Activated CD4-positive, alpha-beta T cell treated with anti-CD3 and anti-CD28 coated beads, Interleukin-2, amount 50 U/mL, for 48 hours (primary cell): ENCODE measurements at places on chromosomes 2 and 18.

DNA sequence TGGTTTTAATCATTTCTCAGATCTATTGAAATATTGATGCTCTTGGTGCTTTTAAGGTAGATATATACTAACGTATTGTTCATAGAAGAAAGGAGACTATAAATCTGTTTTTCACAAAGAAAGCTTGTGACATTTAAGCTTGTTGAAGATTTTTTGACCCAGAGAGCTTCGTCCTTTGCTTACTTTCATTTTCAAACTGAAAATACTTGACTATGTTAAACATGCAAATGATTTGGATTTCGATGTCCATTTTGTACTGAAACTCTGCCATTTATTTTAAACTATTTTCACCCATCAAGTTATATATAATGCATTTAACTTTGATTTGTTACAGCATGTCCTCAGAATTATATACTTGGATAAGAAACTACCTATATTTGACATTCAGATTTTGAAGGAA is 85.2 kb downstream of the SLC4A10 start:
- DNase-seq: no peak

GRCh38 chr2:16104315-16104948 is 164.1 kb downstream of the MYCN start:
- DNase-seq: no peak

DNA sequence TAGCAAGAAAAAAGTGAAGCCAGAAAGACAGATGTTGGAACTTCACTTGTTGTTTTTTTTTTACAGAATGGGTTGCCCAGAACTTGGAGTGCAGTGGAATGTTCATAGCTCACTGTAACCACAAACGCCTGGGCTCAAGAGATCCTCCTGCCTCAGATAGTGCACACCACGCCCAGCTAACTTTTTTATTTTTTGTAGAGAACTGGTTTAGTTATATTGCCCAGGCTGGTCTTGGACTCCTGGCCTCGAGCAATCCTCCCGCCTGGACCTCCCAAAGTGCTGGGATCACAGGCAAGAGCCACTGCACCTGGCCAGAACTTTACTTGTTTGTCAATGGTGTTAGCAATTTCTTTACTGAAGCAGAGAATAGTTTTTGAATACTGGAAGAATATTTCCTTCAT is 11.9 kb upstream of the ASPRV1 start:
- DNase-seq: no peak

GRCh38 chr2:71498261-71498701 is 44.9 kb downstream of the DYSF start:
- DNase-seq: no peak

DNA sequence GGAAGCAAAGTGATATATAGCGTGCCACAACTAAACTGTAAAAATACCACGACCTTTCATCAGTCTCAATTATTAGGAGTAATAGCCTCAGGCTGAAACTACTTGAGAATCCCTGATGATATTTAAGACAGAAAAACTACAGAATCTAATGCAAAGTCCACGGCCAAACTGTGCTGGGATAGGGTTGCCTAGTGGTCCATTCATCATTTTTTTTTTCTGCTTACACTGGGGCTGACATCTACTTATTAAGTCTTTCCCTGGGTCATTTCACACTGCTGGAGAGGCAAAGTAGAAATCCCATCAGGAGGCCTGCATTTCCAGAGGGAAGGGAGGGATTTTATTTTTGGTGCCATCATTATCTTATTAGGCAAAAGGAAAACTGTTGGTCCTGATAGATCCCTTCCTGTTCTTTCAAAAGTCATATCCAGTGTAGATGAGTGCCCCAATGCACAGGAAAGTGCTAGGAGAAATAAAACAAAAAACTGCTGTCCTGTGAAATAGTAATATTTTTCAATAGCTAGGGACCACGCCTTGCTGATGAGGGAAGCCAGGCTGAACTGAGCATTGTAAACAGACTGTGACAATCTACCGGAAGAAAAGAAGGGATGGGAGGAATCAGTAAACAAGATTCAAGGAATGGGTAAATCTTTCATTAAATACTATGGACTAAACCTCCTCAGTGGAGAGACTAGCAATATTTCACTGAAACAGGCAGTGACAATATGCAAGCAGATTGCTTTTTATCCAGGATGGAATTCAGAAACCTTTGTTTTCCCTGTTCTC is 644.3 kb downstream of the IRS1 start:
- no peak for DNase-seq

DNA sequence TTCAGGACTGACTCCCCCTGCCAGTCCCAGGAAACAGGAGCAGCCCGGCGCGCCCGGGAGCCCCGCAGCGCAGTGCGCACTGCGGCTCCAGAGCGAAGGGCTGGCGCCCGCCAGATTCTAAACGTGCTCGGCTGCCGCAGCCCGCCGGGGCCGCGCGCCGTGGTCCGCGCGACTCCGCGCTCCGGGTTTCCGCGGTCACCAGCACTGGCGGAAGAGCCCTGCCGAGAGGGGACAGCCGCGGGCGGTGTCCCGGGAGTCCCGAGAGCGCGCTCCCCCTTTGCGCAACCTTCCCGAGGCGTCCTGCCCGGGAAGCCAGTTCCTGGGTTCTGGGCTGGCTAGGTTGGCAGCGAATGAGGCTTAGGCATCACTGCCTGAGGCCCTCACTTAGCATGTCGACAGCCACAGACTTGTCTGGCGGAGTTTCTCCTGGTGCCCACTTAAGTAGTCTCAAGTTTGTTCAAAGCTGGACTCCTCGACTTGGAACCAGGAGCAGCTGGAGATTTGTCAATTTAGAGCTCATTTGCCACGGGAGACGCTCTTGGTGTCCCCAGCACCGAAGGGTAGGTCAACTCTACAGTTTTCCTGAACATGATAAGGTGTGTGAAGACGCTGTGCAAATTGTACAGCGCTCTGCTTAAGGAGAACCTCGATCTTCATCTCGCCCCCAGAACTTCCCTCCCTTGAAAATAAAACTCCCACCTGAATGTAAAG is 1.5 kb upstream of the VSNL1 start:
- DNase-seq: no peak

DNA sequence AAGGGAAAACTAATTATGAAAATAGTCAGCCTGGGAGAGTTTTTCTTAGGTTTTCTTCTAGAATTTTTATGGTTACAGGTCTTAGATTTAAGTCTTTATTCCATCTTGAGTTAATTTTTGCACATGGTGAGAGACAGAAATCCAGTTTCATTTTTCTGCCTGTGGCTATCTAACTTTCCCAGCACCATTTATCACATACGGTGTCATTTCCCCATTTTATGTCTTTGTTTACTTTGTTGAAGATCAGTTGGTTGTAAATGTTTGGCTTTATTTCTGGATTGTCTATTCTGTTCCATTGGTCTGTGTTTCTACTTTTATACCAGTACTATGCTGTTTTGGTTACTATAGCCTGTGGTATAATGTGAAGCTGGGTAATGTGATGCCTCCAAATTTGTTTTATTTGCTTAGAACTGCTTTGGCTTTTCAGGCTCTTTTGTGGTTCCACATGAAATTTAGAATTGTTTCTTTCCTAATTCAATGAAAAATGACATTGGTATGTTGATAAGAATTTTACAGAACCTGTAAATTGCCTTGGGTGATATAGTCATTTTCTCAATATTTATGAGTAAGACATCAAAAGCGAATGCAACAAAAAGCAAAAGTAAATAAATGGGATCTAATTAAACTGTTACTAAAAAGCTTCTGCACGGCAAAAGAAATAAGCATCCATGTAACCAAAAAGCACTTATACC is 146.1 kb upstream of the NOL4 start:
- DNase-seq: no peak

DNA sequence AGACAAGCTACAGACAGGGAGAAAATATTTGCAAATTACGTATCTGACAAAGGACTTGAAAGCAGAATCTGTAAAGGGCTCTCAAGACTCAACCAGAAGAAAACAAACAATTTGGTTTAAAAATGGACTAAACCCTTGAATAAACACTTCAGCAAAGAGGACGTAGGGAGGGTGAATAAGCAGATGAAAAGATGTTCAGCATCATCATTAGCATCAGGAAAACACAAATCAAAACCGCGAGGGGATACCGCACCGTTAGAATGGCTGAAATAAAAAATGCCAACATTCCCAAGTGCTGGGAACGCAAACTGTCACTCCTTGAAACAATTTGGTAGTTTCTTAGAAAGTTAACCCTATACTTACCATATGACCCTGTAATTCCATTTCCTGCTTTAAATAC is 136.7 kb downstream of the MBP start:
- DNase-seq: no peak

GRCh38 chr18:63312737-63313395 is 6.7 kb downstream of the BCL2 start:
- no peak for DNase-seq

GRCh38 chr2:27249159-27249890 is 13.5 kb downstream of the SLC30A3 start:
- DNase-seq: no peak

DNA sequence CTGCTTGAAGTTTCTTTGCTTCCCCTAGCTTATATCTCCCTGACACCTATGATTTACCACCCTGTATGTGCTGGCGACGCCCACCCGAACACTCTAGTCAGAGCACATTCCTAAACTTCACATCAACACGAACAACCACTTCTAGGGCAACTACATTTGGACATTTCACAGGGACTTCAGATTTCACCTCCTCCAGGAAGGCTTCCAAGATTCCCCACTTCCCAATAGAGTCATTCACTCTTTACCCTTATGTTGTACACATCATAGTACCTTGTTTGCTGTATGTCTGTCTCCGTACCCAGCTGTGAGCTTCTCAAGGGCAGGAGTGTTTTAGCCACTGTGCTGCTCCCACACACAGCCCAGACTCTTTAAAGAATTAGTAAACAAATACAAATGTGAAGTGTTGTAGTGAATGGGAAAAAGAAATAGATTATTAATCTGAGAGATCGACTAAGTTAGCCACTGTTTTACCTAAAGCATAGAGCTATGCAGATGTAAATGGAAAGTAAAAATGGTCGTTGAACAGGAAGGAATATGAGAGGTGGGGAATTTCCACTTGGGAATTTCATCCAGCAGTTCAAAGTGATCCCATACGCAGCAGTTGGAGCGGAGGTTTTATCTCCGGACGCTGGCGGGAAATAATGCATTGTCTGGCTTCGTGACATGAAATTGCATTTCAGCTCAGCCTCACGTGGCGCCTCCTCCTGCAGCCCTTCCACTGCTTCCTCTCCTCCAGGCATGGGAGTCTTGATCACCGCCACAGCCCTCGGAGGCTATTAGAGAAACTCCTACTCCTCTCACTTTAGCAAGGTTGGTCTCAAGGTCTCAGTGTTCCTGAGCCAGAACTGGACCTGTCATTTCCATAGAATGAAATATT is 233.4 kb upstream of the COPS8 start:
- DNase-seq: no peak

- no peak for DNase-seq
Observed at GRCh38 chr2:178057179-178057680, 15.3 kb downstream of the PDE11A start.

GRCh38 chr2:109209412-109209811 is 80.4 kb downstream of the SH3RF3 start:
- no peak for DNase-seq

DNA sequence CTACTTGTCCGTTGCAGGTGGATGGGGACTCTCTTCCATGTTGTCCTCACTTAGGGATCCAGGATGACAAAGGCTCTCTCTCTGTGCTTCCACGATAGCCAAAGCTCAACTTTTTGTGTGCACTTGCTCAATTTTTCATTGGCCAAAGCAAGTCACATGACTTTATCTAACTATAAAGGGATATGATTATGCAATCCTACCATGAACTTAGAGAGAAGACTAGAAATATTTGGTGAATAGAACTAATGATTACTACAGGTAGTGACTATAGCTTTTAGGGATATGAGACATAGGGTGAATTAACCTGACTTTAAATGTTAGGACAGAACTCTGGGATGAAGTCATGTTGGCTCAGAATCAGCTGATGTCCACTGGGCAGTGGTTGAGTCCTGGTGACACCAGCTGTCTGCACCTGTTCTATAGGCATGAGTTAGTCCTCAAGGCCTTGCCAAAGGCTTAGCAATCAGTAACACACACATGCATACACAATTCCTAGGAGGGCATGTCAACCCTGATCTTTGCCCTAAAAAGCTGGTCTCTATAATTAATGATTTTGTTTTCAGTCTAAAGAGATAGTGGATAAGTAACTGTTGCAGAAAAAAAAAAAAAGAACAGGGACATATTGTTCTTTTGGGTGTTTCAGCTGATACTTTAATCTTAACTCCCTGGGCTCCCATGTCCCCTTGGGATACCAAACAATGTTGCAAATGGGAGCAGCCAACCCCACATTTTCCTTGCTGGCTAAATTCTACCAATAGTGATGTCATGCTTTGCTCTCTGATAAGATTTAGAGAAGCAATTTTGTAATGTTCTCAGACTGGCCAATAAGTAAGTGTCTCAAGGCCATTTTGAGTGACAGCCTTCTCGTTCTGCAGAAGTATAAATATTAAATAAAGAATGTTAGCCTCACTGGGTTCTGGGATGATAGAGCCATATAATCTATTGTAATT is 12.5 kb upstream of the HK2 start:
- DNase-seq: no peak

- no peak for DNase-seq
Observed at GRCh38 chr2:180056367-180057118, 49.4 kb upstream of the CWC22 start.

GRCh38 chr2:235003096-235003775 is 51.4 kb downstream of the SH3BP4 start:
- no peak for DNase-seq

DNA sequence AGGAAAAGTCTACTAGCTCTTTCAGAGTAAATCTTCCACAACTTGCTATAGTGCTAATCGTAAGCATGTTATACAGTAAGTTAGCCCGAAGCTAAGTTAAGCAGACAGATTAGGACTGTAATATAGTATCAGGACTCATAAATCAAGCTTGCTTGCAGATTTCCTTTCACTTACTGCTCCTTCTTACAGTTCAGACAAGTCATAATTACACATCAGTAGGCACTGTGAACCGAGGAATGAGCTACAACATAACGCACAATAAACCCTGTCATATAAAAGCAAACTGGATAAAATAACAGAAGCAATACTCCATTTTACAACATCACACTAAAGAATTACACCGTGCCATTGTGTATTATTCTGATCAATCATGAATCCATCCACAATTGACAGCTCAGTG is 832.6 kb upstream of the ZEB2 start:
- DNase-seq: no peak

DNA sequence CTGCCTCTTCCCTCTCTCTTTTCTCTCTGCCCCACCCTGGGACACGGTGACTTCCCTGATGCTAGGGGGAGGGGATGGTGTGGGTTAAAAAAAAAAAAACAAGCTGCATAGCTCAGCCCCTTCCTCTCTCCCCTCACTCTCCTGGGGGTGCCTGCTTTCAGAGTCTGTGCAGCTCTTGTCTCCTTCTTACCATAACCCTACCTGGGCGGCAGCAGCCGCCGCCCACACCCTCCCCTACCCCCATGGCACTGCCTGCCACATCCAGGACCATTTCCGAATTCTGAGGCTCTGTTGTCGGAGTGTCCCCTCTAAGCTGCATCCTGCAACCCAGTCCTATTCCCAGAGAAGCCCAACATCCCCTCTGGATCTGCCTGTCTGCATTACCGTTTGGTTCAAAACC is 16.0 kb downstream of the TTC32 start:
- DNase-seq: no peak
